ENCODE measurements at places on chromosomes 16 and 17.

DNA sequence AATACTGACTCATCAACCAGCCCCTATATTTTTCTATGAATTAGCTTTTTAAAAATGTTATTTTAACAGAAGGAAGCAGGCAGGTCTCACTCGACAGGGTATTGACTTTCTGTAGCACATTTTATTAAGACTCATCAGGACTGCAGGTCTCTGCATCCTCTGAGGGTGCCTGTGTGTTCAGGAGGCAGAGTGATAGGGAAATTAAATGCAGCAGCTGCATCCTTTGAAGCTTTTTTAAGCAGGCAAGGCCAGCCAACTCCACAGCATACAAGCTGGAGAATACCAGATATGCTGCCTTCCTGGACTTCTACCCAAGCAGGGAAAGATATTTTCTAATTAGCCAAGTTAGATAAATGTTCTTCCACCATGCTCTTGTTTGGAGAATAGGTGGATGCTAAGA, 124.9 kb downstream of the WSCD1 start:
- no peak for DNase-seq

DNA sequence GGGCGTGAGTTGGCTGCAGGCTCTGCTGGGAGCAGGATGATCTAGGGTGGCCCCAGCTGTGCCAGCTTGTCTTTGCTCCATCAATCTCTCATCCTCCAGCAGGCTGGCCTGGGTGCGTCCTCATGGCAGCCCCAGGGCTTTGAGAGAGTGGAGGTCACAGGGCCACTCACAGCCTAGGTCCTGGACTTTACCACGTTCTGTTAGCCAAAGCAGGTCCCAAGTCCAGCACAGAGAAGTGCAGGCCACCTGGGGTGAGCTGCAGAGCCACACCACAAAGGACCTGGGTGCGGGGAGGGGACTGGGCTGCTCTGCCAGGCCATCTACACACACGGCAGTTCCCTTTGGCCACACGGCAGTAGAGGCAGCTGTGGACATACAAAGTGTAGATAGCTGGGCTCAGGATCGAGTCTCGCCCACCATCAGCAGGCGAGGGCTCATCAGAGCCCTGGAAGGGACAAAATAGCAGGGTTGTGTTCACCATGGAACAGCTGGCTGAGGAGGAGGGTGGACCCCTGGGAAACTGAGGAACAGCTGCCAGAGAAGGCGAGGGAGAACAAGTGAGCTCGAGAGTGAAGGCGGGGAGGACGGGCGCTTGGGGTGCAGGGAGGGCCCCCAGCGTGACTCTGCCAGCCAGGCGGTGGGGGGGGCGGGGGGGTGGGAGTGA, 30.0 kb downstream of the SREBF1 start:
- DNase-seq, result no peak

DNA sequence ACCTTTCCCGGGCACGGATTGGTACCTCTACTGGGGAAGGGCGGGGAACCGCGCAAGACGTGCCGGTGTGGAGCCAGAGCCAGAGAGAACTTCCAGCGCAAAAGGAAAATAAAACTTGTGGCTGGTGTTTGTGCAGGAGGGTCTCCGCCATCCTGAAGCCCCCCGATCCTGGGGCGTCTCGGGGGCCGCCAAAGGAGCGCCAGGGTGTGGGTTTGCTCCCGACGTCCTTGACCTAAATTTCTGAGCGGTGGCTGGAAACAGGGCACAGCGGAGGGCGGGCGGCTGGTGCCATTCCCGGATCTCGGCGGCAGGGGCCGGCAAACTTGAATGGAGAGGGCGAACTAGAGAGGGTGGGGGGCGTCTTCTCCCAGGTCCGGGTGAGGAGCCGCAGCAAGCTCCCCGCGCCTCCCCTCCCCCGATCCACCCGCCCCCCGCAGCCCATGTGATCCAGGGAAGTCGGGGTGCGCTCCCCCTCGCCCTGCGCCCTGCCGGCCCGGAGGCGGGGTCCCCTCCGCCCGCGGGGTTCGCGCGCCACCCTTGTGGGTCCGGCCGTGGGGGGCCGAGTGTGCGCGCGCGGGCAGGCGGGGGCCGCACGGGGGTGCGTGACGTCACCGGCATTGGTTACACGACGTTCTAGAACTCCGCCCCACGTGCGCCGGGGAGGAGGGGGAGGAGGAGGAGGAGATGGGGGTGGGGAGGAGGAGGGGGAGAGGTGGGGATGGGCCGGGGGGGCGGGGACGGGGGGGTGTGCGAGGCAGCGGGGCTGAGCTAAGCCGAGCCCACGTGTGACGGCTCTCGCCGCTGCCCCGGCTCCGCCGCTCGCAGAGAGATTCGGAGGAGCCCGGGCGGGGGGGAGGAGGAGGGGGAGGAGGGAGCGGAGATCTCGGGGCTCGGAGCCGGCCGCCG, at the start of gene MSI2:
Gene MSI2 (plus strand): TSS at position 748 of the 906 bp plus-strand sequence. CDS start 220 bp downstream, outside the sequence.
- peak; percentile 90 for DNase-seq

DNA sequence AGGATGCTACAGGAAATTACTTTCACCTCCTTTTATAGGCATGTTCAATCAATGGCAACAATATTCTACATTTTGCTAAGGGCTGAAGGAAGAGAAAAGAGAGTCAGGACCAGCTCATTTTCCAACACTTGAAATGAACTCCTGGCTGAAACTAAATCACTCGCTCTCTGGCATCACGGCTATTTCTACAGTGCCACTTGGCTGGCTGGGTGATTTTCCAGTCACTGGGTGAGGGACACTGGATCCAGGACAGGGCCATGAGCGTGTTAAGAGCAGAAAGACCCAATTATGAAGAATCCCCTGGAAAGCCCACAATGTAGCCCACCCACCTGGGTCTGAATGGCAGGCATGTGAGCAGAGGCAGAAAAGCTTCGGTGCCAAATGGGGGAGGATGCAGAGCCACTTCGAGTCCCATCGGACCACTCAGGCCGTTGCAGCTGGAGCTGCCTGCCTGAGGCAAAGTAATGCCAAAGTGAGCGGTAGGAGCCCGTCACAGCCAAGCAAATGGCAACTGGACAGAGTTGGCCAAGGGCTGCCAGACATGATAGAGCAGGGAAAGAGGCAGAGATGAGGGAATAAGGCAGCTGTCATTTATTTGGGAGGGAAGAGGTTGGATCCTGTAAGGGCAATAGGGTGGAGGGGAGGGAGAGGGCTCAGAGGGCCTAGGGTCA, 246.2 kb downstream of the STX8 start:
- no peak for DNase-seq

GRCh38 chr16:2501946-2502895, 11.5 kb upstream of the ATP6V0C start:
- DNase-seq, result no peak

GRCh38 chr17:65099941-65100315, 37.2 kb upstream of the RGS9 start:
- peak; percentile 15 for DNase-seq

DNA sequence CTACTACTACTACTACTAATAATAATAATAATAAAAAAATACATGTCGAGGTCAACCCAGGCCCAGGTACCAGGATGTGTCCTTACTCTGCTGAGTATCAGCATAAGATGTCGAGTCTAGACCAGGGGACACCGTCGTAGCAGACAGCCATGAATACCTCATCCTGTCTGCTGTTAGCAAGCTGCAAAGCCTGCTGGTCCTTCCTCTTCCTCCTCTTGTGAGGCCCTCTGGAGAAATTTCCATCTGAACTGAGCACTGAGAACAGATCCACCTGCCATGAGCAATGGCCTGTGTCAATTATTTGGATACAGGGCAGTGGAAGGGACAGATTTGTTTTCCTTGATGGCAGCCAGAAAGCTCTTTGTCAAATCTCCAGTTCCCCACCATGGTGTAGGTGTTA, 168.5 kb downstream of the XYLT1 start:
- DNase-seq, result no peak

DNA sequence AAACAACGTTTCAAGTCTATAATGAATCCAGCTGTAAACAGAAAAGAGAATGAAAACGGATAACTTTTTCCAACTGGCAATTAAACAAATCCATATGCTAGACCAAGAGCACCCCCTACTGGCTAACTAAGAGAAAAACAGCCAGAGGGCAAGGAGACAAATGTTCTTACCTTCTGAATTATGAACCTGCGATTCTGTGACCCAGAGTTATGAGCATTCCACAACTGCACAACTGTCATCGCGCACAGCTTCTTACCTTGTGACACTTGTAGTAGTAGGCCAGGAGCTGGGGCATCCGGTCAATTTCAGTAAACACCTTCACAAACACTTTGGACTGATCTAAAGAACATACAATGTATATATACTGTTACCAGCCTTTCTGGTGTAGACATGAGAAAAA, 18.6 kb downstream of the COG7 start:
- DNase-seq, result no peak

DNA sequence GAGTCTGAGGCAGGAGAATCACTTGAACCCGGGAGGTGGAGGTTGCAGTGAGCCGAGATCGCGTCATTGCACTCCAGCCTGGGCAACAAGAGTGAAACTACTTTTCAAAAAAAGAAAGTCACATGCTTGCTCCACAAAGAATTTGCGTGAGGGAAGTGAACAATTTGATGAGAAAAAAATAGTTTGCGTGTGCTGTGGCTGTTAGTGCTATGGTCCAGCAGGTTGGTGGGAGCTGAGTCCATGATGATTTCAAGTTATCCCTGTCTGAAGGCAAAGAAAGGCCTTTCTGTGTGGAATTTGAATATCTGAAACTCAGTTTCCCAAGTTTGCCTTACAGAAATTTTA, 21.0 kb downstream of the PRCD start:
- no peak for DNase-seq

DNA sequence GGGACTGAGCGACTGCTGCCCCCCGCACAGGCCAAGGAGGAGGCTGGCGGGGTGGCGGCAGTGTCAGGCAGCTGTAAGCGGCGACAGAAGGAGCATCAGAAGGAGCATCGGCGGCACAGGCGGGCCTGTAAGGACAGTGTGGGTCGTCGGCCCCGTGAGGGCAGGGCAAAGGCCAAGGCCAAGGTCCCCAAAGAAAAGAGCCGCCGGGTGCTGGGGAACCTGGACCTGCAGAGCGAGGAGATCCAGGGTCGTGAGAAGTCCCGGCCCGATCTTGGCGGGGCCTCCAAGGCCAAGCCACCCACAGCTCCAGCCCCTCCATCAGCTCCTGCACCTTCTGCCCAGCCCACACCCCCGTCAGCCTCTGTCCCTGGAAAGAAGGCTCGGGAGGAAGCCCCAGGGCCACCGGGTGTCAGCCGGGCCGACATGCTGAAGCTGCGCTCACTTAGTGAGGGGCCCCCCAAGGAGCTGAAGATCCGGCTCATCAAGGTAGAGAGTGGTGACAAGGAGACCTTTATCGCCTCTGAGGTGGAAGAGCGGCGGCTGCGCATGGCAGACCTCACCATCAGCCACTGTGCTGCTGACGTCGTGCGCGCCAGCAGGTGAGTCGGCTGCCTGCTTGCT, 5.6 kb upstream of the TMEM88 start:
- no peak for DNase-seq

DNA sequence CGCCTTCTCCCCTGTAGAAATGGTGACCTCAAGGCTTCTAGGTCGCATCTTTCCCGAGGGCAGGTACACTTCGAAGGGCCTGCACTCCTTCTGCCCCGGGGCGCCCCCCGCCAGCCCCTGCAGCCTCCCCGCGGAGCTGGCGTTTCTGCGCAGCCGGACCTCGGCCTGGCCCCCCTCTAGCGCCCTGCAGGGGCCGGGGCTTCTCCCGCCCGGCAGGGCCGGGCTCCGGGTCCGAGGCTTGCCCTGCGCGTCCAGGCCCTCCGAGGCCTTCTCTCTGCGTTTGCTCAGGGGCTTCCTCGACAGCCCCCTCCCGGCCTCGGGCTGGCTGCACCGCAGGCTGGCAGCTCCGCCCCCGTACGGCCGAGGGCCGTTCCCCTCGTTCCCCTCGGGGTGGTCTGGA, 2.1 kb downstream of the MEFV start:
- DNase-seq, result no peak

- no peak for DNase-seq
Observed at GRCh38 chr16:74455213-74455612, 33.9 kb upstream of the CLEC18B start.

DNA sequence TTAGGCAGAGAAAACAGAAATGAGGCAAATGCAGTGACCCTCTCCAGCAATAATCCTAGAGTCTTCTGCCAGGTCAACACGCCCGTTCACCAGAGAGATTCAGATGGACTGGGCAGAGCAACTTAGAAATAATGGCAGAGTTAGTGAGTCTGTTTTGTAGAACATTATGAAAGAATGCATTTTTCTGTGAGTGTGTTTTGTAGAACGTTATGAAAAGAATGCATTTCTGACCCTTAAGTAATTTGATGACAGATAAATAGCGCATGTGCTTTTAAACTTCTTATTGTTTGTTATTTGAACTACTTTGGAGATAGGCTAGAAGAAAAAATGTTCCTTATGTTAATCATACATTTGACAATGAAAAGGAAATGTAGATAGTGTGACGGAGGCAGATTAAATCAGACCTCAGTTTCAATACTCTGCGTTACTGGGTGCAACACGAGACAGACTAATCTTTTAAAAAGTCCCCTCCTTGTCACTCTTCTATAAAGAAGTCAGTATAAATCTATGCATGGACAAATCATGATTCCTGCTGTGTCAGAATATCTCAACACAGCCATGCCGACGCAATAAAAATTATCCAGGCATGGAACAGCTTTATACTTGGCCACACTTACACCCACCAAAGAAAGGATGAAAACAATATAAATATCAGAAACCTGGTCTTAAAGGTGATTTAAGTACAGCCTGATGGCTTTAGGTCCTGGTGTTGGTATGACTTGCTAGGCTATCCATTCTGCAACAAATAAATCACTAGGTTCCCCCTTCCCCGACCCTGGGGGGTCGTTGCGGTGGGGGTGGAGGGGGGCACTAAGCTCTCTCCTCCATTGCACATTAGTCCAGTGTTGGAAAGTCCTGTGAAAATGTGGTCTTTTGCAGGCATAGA, 47.8 kb downstream of the MARCHF10 start:
- no peak for DNase-seq

GRCh38 chr17:35063514-35064223, at the start of gene RFFL:
Gene RFFL, minus strand, starts transcription at chr17:35063707. Its CDS starts 37,154 bp downstream, at chr17:35026553.
- DNase-seq, result peak; percentile 56

DNA sequence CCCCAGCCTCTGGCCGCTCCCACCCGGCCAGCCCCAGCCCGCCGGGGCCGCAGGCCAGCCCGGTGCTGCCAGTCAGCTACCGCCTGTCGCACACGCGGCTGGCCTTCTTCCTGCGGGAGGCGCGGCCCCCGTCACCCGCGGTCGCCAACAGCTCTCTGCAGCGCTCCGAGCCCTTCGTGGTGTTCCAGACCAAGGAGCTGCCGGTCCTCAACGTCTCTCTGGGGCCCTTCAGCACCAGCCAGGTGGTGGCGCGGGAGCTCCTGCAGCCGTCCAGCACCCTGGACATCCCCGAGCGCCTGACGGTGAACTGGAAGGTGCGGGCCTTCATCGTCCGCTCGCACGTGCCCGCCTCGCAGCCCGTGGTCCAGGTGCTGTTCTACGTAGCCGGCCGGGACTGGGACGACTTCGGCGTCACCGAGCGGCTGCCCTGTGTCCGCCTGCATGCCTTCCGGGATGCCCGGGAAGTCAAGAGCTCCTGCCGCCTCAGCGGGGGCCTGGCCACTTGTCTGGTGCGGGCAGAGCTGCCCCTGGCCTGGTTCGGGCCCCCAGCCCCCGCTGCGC, 46.8 kb downstream of the TMEM132E start:
- DNase-seq, result no peak

- DNase-seq, result no peak
Observed at GRCh38 chr17:44408786-44409185, 19.3 kb upstream of the ITGA2B start.

DNA sequence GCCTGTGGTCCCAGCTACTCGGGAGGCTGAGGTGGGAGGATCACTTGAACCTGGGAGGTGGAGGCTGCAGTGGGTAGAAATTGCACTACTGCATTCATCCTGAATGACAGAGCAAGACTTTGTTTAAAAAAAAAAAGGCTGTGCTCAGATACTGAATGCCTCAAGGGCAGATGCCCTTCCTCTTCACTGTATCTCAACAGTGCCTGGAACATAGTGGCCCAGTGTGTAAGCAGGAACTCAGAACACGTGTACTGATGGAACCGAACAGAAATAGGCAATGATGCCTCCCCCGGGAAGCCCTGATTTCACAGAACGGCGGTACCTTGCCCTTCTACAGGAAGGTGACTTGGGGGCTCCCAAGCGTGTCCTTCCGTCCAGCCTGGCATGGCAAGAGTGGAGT, 46.8 kb downstream of the PLXDC1 start:
- DNase-seq, result no peak

Measured in stimulated activated CD8-positive, alpha-beta memory T cell treated with anti-CD3 and anti-CD28 coated beads, Interleukin-15, amount 100 ng/mL, for 1 hour (primary cell).